ENCODE measurements at places on chromosomes 2 and 18.

- H3K27me3 ChIP-seq: peaks cover 8% of the 10 kb centered on the region
- DNase-seq: no peak
- H3K27ac ChIP-seq: no peak overlapping the region
- H3K36me3 ChIP-seq: no peaks in the 10 kb centered on the region
- H3K4me1 ChIP-seq: peaks cover 32% of the 10 kb centered on the region
Measured at GRCh38 chr2:109373791-109374547, 239.8 kb downstream of the SEPTIN10 start.

DNA sequence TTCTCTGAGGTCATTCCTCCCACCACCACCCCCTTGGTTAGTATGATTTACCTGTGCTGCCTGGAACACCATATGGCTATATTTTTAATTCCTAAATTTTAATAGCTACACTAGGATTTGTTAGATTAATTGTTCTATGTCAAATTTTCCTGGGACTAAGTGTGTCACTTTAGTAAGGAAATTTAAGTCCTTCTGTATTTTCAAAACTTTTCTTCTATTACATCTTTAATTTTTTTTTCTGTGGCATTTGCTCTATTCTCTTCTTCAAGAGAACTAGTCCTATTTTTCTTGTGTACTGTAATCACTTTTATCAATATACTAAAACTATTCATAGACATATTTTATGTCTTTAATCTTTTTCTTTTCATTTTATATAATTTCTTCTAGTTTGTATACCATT is 456.9 kb downstream of the ARHGAP15 start:
- DNase-seq: no peak
- 0 out of 2 replicates have a peak, but pooled peaks cover 6% of the 10 kb centered on the region for H3K36me3 ChIP-seq
- H3K27ac ChIP-seq: no peak overlapping the region
- no peak overlapping the region for H3K4me3 ChIP-seq
- H3K4me1 ChIP-seq: peaks cover 32% of the 10 kb centered on the region

DNA sequence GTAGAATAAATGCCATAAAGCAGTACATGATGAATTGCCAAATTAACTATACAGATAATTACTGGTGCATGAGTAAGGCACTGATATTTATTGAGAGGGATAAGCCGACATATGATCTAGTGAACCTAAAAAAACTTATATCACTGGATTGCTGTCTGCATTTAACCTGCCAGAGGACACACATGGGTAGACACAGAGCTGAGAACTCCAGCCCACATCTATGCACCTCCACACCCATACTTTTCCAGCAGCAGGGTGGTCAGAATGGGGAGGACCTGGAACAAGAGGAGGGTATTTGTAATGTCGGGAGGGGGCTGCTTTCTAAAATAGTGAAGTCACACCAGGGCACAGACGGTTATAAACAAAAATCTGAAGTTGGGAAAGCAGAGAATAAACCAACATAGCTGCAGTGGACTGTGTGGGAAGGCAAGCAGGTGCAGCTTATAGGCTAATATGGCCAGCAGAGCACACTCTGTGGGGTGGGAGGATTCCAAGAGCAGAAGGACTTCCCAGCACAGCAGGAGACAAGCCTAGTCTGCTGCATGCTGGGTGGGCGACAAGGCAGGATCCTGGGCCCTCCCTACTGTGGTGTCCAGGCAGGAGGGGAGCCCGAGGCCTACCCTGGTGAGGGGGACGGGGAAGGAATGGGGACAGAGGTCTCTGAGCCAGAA is 17.2 kb downstream of the ST3GAL5 start:
- no peak overlapping the region for H3K27ac ChIP-seq
- no peak for DNase-seq
- peaks cover 9% of the 10 kb centered on the region for H3K36me3 ChIP-seq
- peaks cover 7% of the 10 kb centered on the region for H3K4me1 ChIP-seq
- H3K4me3 ChIP-seq: no peak overlapping the region

DNA sequence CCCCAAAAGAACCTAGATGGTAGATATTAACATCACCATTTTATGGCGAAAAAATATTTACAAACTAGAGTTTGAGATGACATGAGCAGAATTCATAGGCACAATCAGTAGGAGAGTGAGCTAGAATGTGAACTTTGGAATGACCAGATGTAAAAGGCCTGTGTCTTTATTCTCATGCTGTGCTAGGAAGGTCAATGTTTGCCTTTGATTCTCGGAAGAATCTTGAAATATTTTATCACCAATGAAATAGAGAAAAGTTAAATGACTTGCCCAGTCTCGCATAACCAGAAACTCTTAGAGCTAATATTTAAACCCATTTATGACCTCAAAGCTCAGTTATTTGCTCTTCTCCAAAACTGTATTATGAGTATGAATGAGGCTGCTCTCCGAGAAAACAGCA is 9.2 kb upstream of the REG3G start:
- H3K27me3 ChIP-seq: no peaks in the 10 kb centered on the region
- H3K27ac ChIP-seq: no peak overlapping the region
- no peak overlapping the region for H3K4me3 ChIP-seq
- no peaks in the 10 kb centered on the region for H3K36me3 ChIP-seq

- no peak overlapping the region for H3K27ac ChIP-seq
- no peak overlapping the region for H3K4me3 ChIP-seq
- peaks cover 5% of the 10 kb centered on the region for H3K27me3 ChIP-seq
- H3K36me3 ChIP-seq: no peaks in the 10 kb centered on the region
Measured at GRCh38 chr2:175187378-175187777, 5.9 kb upstream of the ATP5MC3 start.

GRCh38 chr2:16264491-16264890 is 324.1 kb downstream of the MYCN start:
- no peaks in the 10 kb centered on the region for H3K36me3 ChIP-seq
- H3K4me3 ChIP-seq: no peak overlapping the region
- DNase-seq: no peak

GRCh38 chr2:42089340-42089925 is 41.6 kb downstream of the PKDCC start:
- H3K27ac ChIP-seq: no peak overlapping the region
- no peaks in the 10 kb centered on the region for H3K36me3 ChIP-seq
- peaks cover 15% of the 10 kb centered on the region for H3K4me1 ChIP-seq
- DNase-seq: peak; percentile 36
- no peak overlapping the region for H3K4me3 ChIP-seq

DNA sequence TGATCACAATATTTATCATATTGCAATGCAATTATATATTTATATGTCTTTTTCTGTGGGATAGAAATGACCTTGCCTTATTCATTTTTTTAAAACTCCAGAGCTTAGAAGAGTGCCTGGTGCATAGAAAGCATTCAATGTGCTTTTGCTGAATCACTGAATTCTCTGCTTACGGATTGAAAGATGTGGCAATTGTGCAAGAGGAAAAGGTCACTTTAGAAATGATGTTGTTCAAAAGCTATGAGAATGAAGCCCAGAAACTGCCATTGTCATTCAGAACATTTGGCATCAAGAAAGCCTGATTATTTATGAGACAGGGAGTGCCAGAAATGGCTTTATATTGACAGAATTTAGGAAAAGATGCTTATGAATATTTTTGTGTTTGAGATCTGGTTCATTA is 678.6 kb upstream of the CDH2 start:
- H3K36me3 ChIP-seq: peaks cover under 1% of the 10 kb centered on the region
- peak overlapping the region; percentile 84 for H3K27ac ChIP-seq
- DNase-seq: peak; percentile 65
- H3K4me3 ChIP-seq: no peak overlapping the region
- no peaks in the 10 kb centered on the region for H3K27me3 ChIP-seq

DNA sequence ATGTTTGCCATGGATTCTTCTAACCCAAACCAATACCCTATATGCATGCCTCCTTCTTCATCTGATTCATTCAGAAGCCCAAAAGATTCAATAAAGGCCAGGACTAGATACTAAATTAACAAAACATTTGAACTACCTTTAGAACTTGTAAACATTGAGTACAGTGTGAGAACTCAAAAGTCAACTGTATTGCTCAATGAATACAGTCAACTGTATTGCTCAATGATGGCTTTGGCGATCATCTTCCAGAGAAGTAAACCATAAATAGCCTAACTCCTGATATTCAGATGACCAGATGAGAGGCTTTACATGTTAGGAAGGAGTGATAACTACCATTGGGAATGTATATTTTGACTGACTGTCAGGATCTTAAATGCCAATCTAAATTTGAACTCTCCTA is 206.5 kb upstream of the ITGA4 start:
- H3K4me1 ChIP-seq: no peaks in the 10 kb centered on the region
- H3K36me3 ChIP-seq: no peaks in the 10 kb centered on the region
- no peak overlapping the region for H3K4me3 ChIP-seq
- no peak overlapping the region for H3K27ac ChIP-seq
- no peak for DNase-seq

DNA sequence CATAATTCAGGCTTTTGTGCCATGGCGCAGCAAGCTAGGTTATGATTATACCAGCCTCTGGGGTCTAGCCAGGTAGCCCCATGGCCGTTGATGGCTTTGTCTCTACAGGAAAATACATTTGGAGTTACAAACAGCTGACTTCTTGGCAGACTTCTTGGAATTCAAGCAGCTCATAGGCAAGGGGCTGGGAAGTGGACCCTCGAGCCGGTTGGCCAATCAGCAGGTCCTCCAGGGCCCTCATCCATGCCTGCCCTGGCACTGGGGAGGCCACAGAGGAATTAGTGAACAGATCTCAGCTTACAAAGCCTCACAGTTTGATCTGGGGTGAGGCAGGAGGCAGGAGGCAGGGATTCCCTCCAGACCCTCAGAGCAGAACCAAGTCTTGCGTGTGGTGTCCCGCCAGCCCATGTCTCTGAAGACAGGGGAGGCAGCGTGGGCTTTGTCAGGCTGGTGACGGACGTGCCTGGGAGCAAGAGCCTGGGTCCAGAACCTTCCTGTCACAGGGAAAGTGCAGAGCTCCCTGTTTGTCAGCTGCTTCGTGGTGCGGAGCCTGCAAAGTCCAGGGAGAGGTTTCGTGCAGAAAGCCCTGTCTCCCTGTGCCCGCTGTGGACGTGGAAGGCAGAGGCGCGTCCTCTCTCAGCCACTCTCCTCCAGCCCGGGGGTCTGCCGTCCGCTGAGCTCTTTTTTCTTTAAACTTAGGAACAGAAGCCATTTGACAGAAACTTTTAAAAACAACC is 131.7 kb downstream of the KLHL29 start:
- peaks cover 1% of the 10 kb centered on the region for H3K27me3 ChIP-seq
- H3K4me3 ChIP-seq: no peak overlapping the region
- no peaks in the 10 kb centered on the region for H3K36me3 ChIP-seq
- no peak for DNase-seq
- no peak overlapping the region for H3K27ac ChIP-seq

- peaks cover 56% of the 10 kb centered on the region for H3K4me1 ChIP-seq
- H3K4me3 ChIP-seq: no peak overlapping the region
- H3K27me3 ChIP-seq: peaks cover 3% of the 10 kb centered on the region
- no peak for DNase-seq
Measured at GRCh38 chr2:105747991-105748390, 3.3 kb downstream of the NCK2 start.

GRCh38 chr2:100038011-100038410 is 104.4 kb downstream of the AFF3 start:
- H3K27me3 ChIP-seq: peaks cover 21% of the 10 kb centered on the region
- no peaks in the 10 kb centered on the region for H3K36me3 ChIP-seq
- no peak overlapping the region for H3K27ac ChIP-seq
- DNase-seq: no peak
- H3K4me3 ChIP-seq: no peak overlapping the region

Measured in HFFc6 (cell line).